ENCODE measurements at places on chromosomes 1 and 21.

DNA sequence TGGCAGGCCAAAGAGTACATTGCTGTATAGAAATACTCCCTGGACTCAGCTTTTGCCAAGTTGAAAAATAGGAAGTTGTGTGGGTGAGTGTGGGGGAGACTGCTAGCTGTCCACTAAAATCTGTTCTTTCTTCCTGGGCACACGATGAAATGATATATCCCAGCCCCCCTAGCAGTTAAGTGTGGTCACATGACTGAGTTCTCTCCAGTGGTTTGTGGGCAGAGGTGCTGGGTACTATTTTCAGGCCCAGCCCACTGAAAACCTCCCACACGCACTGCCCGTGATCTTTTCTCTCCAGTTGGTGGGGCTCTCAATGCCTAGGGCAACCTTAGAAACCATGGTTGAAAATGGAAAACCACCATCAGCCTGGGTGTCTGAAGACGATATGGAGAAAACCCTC, 119.7 kb upstream of the LMO4 start:
- DNase-seq, result no peak

- no peak for DNase-seq
These were observed 13.6 kb downstream of the LTN1 start for GRCh38 chr21:28979092-28979491.

DNA sequence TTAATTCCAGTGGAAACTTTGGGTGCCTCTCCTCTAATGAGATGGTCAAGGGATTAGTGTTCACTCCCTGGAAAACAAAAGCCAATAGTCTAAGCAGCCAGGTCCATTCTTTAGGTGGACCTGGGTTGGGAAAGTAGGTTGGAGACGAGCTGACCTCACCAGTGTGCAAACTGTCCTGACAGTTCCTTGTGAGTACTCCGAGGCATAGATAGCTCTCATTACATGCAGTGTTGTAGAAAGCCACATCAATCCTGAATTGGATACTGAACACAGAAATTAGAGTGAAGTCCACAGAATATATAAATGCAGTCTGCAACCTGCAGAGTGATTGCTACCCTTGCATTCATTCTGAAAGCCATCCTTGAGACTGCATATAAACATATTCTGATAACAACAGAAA, 675.1 kb upstream of the CXADR start:
- DNase-seq, result no peak

GRCh38 chr1:119286587-119287181, 81.9 kb upstream of the HAO2 start:
- DNase-seq, result no peak

GRCh38 chr1:100353071-100353801, 930 bp downstream of the CDC14A start:
- DNase-seq, result no peak

GRCh38 chr21:38307771-38308531, 51.2 kb downstream of the KCNJ15 start:
- peak; percentile 69 for DNase-seq

- DNase-seq, result no peak
These were observed 85.2 kb upstream of the EXO1 start for GRCh38 chr1:241762713-241763339.

DNA sequence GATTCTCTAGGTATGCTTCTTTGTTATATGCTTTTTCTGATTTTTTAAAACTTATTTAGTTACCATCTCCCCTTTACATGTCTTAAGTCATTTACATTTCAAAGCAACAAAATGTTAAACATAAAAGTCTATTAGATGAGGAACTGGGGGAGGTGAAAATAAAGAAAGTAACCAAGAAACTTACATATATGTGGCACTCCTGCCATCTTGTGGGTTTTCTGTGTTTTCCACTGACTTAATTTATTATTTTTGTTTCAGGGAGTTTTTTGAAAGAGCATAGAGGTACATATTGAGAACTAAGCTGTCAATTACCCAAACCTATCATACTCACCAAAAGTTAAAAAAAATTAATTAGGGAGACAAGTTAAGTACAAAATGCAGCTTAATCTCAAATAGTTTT, 1531.1 kb downstream of the MRPL39 start:
- DNase-seq, result no peak

DNA sequence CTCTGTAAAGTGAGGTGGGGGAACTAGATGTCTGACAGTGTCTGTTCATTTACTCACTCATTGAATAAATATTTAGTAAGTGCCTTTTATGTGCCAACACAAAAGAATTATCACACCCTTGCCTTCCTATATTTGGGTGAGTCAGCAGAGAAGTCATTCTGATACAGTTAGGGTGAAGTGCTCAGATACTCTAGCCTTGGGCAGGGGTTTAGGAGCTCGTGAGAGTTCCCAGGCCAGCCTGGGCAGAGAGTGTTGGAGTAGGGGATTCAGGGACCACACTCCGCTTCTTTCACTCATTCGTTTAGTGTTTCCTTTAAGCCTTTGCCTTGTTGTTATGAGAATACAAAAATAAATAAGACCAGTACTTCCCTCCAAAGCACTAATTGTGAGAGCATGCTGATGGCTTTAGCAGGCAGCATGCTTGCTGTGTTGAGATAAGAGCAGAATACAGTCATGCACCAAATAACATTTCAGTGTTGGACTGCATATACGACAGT, 83.9 kb downstream of the DYRK1A start:
- no peak for DNase-seq

DNA sequence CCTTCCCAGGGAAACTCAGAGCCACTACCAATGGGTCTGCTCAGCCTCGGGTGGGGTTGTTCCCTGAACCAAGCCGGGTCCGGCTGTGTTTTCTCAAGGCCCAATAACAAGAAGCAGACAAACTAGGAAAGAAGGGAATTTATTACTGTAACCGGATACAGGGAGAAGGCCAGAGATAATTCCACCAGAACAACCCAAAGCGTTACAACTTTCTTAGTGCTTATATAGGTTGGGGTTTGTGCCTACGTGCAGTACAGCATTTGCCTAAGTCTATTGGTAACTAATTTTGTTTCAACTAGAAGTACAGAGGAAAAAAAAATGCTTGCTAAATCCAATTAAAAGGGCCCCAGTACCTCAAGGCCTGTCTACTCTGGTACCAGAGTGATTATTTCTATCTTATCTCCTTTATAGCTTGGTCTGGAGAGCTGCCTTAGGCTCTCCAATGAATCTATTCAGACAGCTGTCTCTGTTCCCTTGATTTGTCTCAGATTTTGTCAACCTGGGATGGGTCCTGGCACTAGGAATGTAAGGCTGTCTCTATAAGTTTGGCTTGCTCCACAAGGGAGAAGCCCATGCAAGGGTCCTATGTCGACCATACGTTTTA, 57.3 kb upstream of the CCDC190 start:
- DNase-seq, result no peak

GRCh38 chr1:207070811-207071210, 17.7 kb downstream of the PFKFB2 start:
- no peak for DNase-seq

DNA sequence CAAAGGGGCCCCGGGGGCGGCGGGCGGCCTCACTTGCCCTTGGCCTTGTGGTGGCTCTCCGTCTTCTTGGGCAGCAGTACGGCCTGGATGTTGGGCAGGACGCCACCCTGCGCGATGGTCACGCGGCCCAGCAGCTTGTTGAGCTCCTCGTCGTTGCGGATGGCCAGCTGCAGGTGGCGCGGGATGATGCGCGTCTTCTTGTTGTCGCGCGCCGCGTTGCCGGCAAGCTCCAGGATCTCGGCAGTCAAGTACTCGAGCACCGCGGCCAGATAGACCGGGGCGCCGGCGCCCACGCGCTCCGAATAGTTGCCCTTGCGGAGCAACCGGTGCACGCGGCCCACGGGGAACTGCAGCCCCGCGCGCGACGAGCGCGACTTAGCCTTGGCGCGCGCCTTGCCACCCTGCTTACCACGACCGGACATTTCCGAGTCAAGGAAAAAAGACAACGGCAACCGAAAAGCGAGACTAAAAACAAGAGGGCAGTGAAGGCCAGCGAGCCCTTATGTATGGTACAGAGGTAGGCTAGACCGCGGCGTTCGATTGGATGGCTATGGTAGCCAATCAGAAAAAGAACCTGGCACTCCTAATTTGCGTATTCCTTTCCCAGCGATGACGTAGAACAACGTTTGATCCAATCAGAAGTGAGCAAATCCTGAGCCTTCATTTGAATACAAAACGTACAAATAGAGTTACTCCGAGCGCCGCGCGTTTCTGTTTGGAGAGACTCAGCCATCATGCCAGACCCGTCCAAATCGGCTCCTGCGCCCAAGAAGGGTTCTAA, 29.6 kb upstream of the RNF187 start:
- DNase-seq, result peak; percentile 93

- DNase-seq, result no peak
These were observed 175.5 kb upstream of the NCAM2 start for GRCh38 chr21:20822666-20823065.

Data from suprapubic skin (tissue), 4 donors.